Activated CD4-positive, alpha-beta T cell treated with anti-CD3 and anti-CD28 coated beads, Interleukin-2, amount 50 U/mL, for 24 hours (primary cell): ENCODE measurements at places on chromosomes 11 and 22.

- no peak for DNase-seq
These were observed 331.8 kb upstream of the B3GAT1 start for GRCh38 chr11:134743820-134744195.

GRCh38 chr22:35559354-35560005 is 18.8 kb downstream of the RASD2 start:
- no peak for DNase-seq

DNA sequence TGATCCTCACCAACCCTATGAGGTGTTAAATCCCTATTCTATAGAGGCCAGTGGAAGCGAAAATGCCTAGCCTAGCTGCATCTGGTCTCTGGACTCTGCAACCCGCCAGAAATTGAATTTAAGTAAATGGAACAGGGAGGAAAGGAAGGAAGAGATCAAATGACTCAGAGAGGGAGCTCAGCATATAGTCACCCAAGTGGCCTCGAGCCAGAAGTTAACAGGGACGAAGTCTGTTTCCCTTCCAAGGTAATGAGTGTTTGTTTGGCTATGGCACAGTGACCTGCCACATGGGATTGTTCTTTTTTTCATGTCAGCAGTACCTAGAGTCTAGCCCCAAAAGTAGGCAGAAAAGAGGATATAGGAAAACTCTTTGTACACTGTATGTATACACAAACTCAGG is 66.3 kb downstream of the PAK1 start:
- no peak for DNase-seq

DNA sequence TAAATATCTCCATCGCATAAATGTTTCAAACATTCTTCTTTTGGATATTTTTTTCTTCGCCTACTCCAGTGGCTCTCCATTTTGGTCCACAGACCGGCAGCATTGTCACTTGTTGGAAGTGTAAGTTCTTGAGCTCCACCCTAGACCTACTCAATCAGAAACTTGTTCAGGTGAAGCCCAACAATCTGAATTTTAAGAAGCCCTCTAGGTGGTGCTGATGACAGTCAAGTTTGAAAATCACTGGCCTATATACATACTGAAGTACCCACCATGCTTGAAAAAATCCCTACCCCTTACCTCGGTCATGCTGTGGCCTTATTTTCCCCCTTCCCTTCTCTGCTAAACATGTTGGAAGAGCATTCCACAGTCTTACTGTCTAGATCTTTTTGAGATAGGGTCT is 10.2 kb upstream of the ACAT1 start:
- no peak for DNase-seq

GRCh38 chr22:46402505-46402904 is 67.0 kb downstream of the TRMU start:
- no peak for DNase-seq

GRCh38 chr11:10895285-10895684 is 37.4 kb upstream of the ZBED5 start:
- DNase-seq: no peak

DNA sequence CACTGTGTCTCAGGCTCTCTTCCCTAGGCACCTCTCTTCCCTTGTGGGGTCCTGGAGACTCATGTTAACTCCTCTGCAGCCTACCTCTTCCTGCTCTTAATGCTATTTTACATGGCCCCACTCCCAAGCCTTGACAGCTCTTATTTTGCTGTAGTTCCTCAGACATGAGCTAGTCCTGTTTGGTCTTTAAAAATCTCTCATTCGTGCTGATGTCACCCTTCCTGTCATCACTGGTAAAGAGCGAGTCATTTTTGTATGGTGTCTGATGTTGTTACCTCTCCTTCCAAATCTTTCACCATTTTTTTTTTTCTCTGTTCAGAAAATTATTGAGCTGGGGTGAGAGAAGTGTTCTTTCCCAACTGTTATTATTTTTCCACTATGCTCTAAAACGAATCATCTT is 84.8 kb upstream of the ZBED5 start:
- no peak for DNase-seq

GRCh38 chr22:29213493-29213892 is 7.8 kb downstream of the EMID1 start:
- DNase-seq: no peak

- DNase-seq: no peak
These were observed 124.6 kb downstream of the FEZ1 start for GRCh38 chr11:125371431-125371935.

DNA sequence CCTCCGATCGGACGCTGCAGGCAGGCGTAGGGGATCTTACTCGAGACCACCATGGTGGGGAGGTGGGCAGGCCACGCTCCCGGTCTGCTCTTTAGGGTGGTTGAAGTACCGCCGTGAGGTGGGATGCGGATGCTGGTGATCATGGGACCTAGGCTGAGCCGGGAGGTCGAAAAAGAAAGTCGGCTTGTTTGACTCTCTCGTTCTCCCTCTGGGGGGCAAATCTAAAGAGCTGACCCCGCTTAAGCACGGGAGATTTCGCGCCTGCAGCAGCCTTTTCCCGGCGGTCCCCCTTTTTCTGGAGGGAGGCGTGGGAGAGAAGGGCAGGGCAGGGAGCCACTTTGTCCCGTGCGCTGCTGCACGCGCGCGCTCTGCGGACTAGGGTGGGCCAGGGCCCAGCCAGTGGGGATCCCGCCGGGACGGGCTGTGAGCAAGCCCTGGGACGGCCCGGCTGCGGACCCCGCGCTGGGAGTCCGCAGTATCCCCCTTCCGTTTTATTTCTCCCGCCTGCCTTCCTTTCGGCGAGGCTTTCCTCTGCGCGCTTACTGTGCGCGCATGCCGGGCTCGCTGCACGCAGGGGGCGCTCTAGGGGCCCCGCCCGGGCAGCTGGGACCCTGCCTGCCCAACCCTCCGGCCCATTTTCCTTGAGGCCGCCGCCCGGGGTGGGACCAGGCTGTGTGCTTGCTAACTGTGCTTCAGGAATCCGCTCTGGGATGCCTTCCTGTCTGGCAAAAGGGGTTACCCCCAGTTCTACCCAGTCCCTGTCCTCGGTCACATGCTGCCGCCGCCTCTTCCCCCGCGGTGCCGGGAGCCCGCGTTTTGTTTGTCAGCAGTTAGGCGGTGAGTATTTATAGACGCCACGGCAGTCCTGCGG is 81.0 kb downstream of the PRR5L start:
- peak; percentile 21 for DNase-seq

DNA sequence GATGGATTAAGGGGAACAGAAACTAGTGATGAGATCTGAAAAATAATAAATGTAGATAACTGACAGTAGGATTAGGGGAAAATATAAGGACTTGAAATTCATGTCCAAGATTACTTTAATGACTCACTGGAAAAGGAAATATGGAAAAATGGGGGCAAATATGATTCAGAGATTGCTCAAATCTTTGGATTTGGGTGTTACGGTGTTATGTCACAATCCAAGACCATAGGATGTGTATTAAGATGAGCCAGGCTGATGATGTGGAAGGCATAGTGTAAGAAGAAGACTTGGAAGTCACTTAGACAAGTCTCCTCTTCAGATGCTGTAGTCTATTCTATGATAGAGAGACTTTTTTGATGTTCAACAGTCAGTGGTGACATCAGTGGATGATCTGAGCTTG is 323.7 kb downstream of the LUZP2 start:
- no peak for DNase-seq

DNA sequence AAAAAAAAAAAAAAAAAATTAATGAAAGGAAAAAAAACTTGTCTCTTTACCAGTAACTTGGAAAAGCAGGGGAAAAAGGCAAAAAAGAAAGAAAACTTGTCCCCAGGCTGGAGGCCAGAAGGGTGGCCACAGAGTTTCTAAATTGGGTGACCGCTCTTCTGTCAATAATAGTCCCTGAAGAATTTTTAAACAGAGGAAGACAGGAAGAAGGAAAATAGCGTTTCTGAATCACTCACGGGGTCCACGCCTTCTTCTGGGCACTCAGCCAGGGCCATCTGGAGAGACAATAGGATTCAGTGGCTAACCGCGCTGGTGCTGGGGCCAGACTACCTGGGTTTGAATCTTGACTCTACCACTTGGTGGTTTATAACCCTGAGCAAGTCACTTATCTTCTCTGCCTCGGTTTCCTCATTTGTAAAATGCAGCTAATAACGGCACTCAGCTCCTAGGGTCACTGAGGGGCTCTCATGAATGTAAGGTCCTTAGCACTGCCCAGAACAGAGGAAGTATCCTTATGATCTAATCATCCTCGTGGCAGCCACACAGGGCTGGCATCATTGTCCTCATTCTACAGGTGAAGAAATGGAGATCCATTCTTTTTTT is 7.0 kb downstream of the C11orf86 start:
- no peak for DNase-seq

DNA sequence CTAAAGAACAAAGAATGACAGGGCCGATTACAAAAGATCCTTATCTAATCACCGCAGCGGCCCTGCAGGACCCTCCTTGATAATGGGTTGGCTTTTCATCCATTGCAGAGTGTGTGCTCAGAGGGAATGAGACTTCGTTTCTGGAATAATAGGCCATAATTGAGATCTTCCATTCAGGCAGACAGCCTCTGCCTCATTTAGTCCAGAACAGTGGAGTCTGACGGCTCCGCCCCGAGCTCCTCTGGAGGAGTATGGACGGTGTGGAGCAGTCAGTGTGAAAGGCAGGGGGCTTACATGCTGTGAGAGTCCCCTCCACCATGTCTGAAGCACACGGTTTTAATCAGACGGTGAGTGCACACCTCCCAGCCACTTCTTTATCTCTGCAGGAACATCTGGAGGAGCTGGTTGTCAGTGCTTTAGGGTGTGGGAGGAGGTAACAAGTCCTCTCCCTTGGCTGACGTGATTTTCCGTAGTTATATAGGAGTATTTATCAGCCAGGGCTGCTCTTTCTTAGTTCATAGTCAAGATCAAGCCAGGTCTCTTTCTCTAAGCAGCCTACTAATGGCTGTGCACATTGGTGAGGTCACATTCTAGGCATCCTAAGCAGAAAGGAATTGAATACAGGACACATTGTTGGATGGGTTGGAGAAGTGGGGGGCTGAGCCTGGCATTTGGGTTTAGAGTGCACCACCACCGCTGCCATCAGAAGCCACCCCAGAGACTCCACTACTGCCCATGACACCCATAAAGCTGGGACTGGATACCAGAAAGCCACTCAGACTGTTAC is 1477.9 kb downstream of the TBC1D22A start:
- no peak for DNase-seq

GRCh38 chr22:28435982-28436381 is 243.7 kb downstream of the TTC28 start:
- DNase-seq: no peak

DNA sequence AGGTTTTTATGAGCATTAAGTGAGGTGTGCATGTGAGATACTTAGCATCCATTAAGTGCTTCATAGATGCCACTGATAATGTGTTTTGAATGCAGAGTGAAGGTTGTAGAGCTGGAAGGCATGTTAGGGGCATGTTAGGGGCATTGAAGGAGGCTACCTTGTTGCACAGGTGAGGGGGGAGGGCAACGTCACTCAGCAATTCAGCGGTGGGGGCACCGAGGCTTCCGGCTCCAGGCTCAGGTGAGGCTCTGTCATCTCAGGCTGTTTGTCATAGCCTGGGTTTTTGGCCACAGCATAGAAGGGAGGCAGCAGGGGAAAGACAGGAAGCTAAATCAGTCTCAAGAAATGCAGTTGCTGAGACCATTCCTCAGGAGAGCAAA is 299.0 kb downstream of the NTM start:
- DNase-seq: no peak

GRCh38 chr11:67024410-67024809 is 1.5 kb downstream of the SYT12 start:
- no peak for DNase-seq

DNA sequence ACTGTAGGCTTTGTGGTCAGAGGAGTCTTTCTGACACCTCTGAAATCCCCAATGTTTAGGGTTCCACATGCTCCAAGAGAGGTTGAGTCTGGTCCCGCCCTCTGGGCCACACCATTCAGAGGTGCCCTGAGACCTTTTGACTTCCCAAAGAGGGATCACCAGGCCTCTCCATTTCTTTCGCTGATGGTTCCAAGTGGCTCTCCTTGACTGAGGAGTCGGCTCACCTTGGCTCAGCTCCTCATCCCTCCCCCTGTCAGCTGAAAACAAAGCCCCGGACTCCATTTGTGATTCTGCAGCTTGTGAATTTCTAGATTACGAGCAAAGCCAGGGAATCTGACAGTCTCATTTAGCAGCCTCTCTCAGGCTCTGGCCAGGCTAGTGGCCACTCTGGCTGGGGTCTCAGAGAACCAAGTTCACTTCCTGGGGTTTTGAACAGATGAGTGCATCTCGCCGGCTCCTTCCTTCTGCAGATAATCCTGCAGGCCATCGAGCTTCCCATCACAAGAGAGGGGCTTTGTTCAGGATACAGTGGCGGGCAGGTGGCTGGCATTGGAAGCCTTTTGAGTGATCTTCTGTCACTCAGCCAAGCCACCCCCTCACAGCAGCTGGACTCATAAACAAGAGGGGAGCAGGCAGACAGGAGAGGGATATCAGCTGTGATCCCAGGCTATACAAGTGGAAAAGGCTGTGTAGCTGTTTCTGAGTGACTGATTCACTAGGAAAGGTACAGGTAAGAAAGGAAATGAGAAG is 102.9 kb downstream of the TRIM29 start:
- no peak for DNase-seq
